ENCODE measurements at places on chromosomes 16 and 17.

DNA sequence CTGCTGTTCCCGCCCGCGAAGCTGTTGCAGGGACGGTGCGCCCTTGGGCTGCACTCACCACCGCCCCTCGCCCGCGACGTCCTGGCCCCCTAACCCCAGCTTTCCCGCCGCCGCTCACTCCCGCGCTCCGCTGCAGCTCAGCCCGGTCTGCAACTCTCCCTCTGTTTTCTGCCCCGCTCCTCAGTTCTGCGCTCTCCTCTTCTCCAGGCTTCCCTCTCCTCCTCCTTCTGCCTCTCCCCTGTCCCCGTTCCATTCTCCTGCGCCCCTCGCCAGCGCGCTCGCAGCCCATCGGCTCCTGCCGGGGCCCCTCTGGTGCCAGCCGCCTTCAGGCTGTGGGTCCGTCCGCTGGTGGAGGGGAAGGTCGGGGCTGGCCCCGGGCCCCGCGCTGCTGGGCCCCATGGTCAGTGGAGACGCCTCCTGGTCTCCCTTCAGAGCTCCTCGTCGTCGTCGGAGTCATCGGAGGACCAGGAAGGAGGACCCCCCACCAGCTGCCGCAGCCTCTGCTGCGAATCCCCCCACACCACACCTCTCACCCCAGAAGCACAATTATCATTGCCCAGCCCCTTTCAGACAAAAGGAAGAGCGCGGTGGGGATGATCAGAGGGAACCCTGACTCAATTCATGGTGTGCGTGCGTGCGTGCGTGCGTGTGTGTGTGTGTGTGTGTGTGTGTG, 223.2 kb upstream of the FOXF1 start:
- DNase-seq, result no peak

DNA sequence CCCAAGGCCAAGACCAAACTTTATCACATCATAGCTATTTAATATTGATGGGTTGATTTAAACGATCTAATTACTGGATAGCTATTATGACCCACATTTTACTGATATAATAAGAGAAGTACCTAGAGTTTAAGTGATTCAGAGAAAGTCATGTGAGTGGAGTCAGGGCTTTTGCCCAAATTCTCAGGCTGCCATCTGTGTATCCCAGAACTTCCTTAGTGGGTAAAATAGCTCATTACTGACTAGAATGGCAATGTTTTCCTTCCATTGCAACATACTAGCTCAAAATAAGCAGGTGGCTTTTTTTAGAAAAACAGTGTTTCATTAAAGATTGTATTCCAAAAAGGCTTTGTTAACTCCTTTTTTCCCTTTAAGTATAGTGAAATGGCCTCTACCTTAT, 113.9 kb upstream of the MAF start:
- no peak for DNase-seq

DNA sequence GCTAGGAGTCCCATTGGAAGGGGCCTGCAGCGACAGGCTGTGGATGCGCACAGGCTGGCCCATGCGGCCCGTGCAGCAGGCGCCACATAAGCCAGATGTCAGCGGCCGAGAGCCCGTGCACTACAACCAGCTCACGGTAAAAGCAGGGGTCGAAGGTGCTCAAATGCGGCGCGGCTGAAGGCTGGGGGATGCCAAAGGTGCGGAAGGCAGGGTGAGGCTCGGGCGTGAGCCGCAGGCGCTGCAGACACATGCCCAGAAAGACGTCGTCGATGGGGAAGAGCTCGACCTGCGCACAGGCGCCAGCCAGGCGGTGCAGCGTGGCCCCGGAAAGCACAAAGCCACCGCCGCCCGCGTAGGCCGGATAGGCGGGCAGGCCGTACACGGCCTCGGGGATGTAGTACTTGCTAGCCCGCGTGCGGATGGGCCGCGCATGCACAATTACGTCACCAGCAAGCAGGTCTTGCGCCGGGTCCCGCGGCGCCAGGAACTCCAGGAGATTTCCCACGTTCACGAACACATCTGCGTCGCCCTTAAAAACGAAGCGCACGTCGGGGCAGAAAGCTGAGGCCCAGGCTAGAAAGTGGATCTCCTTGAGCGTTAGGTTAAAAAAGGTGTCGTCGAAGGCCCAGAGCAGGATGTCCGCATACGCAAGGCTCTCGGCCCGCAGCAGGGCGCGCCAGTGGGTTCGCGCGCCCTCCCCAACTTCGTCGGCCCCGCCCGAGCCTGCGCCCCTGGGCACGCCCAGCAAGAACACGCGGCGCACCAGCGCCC, 1.3 kb downstream of the B3GNT9 start:
- DNase-seq, result no peak

DNA sequence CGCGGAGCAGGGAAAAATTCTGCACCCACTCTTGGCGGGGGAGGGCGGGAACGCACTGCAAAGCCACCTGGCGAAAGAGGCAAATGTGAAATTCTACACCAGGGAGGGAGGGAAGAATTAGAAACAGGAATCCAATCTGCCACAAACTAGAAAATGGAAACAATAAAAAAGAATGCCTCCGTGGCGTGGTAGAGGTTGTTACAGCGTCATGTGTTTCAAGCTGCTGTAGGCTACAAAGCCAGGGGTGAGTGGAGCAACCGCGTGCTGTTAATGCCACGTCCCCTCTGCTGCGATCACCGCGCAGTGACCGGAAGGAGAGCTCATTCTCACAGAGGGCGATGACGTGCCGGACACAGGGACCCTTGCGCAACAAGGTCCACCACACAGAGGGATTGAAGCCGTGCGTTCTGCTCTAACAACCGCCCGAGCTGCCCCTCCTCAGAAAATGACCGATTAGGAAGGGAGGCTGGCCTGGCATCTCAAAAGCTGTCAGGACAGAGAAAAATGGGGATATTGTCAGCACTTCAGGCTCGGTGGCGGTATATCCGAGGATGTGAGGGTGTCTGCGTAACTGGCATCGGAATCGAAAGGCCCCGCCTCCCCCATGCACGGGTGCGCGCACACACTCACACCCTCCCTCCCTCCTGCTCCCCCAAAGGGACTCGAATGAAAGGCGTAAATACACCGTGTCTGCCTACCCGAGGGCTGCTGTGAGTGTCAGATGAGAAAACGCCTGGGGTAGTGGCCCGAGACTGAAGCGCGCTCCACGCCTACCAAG, 70.8 kb upstream of the TNRC6C start:
- DNase-seq, result peak; percentile 45

DNA sequence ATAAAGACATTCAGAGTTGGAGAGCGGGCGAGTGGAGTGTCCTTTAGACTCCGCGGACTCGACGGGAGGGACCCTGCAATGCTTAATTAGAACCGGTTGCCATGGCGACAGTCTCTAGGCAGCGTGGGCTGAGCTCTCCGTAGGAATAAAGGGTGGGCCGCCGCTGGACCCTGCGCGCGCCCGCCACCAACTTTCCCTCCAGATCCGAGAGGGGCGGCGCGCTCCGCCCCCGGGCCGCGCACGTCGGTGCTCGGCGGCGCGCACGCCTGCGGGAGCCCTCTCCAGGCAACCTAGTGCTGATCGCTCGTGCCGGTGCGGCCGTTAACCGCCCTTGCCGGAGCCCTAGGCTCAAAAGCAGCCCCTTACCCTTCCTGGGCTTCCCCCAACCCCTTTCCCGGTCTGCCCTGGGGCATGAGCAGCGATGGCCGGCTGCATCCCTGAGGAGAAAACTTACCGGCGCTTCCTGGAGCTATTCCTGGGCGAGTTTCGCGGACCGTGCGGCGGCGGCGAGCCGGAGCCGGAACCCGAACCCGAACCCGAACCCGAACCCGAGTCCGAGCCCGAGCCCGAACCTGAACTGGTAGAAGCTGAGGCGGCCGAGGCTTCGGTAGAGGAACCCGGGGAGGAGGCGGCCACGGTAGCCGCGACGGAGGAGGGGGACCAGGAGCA, at the start of gene PPM1E:
Gene PPM1E, plus strand, starts transcription at position 278 of the 669 bp plus-strand sequence.
- DNase-seq, result peak; percentile 56

DNA sequence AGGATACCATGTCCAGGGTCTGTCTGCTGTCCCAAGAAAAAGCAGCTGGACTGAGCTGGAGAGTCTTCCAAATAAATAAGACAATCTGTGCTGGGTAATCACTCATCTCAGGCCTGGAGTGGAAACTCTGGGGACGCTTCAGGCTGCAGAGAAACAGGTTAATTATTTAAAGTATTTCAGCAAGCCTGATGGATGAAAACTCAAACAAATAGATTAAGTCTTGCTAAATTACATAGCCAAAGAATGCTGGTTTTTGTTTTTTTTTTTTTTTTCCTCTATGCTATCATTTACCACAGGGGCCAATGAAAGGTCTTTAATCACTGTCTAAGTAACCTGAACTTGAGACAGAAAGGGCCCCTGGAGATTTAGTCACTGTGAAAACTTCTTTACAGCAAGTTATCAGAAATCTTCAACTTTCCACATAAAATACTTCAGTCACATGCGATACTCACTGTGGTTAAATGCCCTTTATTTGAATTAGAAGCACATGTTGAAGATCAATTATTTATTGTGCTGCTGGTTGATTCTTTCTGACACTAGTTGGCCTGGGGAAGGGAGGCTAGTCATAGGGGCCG, 31.0 kb upstream of the KCNJ2 start:
- DNase-seq, result peak; percentile 25

DNA sequence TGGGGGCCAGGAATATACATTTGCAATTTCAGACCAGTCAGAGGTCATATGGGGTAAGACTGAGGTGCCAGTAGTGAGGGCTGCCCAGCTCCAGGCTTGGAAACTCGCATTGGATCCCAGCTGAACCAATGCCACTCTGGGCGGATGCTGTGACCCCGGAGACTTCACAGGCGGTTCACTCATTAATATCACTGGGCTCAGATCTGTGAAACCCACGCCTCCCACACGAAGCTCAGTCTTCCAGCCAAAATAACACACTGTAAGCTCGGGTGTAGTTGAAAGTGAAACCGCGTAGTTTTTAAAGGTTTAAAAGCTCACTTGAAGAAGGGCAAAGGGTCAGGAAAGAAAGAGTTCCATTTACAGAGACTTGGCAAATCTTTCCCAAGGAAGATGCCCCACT, 254.8 kb downstream of the FOXL1 start:
- no peak for DNase-seq

GRCh38 chr17:54983260-54983659, 14.7 kb downstream of the STXBP4 start:
- no peak for DNase-seq

- DNase-seq, result no peak
Observed at GRCh38 chr16:77165006-77165405, 26.0 kb upstream of the MON1B start.

DNA sequence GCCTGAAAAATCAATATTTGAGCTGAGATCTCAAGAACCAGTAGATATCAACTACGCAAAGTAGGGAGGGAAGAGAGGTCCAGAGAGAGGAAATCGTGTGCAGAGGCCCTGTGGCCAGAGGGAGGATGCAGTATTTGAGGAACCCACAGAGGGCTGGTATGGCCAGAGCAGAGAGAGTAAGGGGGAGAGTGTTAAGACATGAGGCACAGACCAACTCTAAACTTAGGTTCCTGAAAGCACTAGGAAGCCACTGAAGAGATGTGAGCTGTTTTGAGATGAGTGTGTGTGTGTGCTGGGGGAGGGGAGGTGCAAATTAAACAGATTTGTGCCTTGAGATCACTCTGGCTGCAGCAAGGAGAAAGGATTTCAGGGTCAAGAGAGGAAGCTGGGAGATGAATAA, 10.9 kb downstream of the SLC13A2 start:
- DNase-seq, result no peak

DNA sequence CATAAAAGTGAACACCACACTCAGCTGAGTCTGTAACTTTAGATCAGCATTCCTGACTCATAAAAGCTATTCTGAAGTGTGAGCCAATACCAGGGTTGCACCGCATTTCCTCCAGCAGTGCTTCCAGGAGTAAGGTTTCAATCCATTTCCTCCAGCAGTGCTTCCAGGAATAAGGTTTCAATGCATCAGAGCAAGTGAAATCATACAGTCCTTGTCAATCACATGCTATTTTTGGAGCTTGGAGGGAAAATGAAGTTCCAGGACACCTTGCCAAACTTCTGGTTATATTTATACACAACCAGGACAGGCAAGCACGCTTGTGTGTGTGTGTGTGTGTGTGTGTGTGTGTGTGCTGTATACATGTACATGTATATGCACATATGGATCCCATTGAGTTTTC, 327.6 kb downstream of the GRIN2A start:
- DNase-seq, result peak; percentile 68

DNA sequence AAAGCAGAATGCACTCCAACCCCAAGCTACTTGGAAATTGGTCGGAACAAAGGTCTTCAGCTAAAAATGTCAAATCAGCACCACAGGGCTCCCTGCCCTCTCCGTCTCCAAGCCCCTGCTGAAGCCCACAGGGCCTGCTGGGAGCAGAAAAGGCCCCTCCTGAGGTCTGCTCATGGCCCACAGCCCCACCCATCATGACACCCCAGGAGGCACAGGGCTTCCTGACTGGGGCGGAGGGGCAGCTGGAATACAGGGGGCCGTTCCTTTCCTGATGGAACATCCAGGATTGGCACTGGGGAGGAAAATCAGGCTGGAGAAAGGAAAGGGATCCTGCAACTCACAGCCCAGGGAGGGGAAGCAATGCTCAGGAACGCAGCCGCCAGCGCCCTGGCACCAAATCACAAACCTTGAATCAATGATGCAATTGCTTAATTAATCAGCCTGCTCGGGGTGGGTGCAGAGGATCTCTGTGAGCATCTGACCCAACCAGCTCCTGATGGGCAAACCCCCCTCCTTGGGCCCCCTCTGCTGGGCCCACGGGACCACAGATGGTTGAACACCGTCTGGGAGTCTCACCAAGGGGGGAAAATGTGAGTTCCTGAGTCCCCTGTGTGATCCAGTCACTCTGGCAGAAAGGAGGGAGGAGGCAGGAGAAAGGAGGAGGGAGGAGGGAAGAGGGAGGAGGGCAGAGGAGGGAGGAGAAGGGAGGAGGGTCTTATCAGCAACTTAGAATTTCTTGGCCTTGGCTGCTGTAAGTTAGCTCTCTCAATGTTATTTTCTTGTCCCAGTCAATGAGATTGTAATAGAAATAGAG, 155.5 kb downstream of the ZNF423 start:
- peak; percentile 71 for DNase-seq

- DNase-seq, result no peak
Observed at GRCh38 chr16:4115949-4116318, 308 bp downstream of the ADCY9 start.

GRCh38 chr17:48429638-48430586, at the start of gene SKAP1:
TSS of gene SKAP1 (minus strand) at chr17:48430214.
- DNase-seq, result no peak

- DNase-seq, result no peak
Observed at GRCh38 chr16:80612461-80613017, 71.7 kb downstream of the DYNLRB2 start.

- DNase-seq, result no peak
Observed at GRCh38 chr17:79164913-79165695, 90.5 kb downstream of the ENGASE start.
